ENCODE measurements at places on chromosomes 4 and X.

GRCh38 chrX:314781-315595 lies 3.6 kb downstream of the GTPBP6 start:
- H3K4me1 ChIP-seq: peaks cover 2% of the 10 kb centered on the region
- no peaks in the 10 kb centered on the region for H3K27me3 ChIP-seq
- H3K27ac ChIP-seq: no peak overlapping the region
- H3K36me3 ChIP-seq: peaks cover 14% of the 10 kb centered on the region
- no peak overlapping the region for H3K4me3 ChIP-seq
- no peak for DNase-seq

DNA sequence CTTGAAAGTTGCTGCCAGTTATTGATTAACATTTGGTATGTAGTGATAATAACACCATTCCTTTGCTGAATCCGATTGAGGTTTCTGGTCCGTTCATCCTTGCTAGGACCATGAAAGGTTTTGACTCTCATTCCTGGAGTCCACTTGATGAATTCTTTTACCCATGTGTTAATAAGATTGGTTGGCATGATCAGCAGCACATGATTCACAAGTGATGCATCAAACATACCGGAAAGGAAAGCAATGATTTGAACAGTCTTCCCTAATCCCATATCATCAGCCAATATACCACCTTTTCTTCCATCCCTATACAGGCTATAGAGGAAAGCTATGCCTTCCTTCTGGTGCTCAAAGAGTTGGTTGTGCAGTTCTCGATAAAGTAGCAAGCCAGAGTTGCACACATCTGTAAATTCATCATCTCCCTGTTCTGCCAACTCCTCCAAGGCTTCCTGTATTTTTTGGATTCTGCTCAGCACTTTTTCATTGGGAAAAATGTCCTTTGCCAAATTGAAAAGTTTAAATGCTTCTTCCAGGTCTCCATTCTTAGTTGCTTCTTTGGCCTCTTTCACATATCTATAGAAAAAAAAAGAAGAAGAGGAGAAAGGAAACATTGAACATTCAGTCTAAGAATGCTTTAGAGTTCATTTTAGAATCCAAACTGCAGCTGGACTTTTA lies 26.7 kb downstream of the PIN4 start:
- H3K36me3 ChIP-seq: peaks cover 16% of the 10 kb centered on the region
- H3K27me3 ChIP-seq: no peaks in the 10 kb centered on the region
- H3K4me3 ChIP-seq: no peak overlapping the region
- DNase-seq: no peak
- no peak overlapping the region for H3K27ac ChIP-seq
- no peaks in the 10 kb centered on the region for H3K4me1 ChIP-seq

DNA sequence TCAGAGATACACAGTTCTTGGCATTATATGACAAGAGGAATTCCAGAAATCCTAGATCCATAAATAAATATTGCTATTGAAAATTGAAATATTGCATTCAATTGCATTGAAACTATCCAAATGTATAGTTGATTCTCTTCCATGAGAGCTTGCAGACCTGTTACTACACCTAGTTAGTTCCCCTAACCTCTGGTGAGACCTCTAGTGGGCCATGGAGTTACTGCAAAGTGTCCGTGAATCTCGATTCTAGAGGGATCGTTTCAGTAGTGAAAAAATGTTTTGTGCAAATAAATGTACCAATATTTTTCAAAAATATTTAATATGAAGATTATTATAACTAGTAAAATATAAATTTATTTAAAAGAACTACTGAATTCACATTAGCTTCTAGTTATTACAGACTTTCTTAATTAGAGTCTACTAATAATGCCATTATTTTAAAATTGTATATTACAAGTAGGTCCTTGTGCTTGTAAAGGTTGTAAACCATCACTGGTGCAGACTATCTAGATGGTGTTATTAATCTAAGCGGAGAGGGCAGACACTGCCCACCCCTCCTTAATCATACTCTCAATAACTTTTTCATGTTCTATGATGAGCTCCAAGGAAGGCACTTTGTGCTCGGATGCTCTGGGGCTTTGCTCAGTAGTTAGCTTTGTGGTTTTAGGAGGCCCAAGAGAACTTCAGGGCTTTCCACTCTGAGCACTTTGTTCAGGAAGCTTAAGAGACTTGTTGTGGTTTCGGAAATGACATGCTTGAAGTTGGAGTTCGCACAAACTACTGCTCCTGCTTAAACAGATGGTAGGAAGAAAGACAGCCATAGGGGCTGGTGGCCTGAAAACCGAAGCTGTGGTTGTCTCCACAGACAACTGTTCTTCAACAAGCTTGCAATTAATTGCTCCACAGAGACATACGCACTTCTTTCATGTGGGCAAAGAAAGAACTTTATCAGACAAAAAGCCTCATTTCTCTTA lies 42.8 kb downstream of the IL21 start:
- no peaks in the 10 kb centered on the region for H3K27me3 ChIP-seq
- DNase-seq: peak; percentile 26
- no peaks in the 10 kb centered on the region for H3K4me1 ChIP-seq

DNA sequence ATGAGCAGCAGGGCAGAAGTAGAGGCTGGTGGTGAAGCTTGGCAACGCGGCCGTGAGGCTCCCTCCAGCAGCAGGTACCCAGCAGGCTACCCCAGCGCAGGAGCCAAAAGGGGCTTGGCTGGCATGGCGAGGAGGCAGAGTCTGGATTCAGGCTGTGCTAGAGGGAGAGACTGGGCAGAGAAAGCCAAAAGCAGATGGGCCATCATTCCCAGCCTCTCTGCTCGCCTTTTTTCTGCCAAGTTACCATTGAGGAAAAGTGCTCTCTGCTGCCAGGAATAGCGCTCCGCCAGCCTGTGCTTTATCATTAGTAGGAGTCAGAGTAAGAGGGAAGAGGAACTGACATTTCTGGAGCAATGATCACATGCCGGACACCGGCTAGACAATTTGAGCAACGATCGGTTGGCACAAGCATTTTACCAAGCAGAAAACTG lies 28.7 kb upstream of the MAP3K15 start:
- H3K4me1 ChIP-seq: no peaks in the 10 kb centered on the region
- DNase-seq: no peak
- no peaks in the 10 kb centered on the region for H3K27me3 ChIP-seq
- H3K4me3 ChIP-seq: no peak overlapping the region
- H3K36me3 ChIP-seq: peaks cover 8% of the 10 kb centered on the region
- no peak overlapping the region for H3K27ac ChIP-seq

DNA sequence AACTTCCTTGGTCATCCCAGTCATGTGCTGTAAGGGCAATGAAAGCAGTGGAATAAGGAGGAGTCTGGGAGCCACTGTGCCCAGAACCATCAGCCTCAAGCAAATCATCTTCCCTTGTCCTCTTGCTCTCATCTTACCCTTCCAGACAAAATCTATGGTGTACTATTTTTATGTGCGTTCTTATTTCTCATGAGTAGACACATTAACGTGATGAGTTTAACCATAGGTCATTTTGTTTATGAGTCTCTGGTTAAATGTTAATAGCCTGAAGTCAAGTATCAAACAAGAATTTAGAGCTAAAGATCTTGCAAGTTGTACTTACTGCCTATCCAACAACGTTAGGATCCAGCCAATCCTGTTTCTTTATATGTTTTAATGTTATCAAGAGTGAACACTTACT lies 495.3 kb downstream of the SPRY1 start:
- peaks cover 7% of the 10 kb centered on the region for H3K4me1 ChIP-seq
- no peak overlapping the region for H3K4me3 ChIP-seq
- H3K27me3 ChIP-seq: no peaks in the 10 kb centered on the region
- H3K36me3 ChIP-seq: no peaks in the 10 kb centered on the region

- no peak for DNase-seq
- H3K4me3 ChIP-seq: no peak overlapping the region
- H3K27me3 ChIP-seq: no peaks in the 10 kb centered on the region
- H3K27ac ChIP-seq: no peak overlapping the region
- H3K4me1 ChIP-seq: peaks cover 3% of the 10 kb centered on the region
- no peaks in the 10 kb centered on the region for H3K36me3 ChIP-seq
These were observed 65.1 kb upstream of the C4orf54 start for GRCh38 chr4:99722725-99723124.

DNA sequence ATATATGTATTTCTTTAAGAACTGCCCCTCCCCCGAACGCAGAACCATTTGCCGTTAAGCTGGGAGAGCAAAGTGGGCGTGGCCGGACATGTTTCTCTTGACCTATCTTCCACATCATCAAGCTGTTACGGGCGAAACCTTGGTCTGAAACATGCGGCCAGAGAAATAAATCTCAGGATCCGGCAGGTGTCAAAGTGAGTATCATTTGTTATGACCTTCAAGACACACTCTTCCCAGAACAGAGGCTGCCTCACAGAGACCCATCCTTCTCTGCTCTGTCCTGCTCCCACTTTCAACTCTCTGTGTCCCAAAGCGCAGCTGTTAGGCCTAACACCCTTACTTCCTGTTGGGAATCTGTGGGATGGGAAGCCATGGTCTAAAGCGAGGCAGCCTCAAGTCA lies at the start of gene MAGEB18:
MAGEB18 (plus strand) TSS at position 70 of the 400 bp plus-strand sequence. CDS start 643 bp downstream, outside the sequence.
- DNase-seq: no peak
- H3K4me3 ChIP-seq: no peak within 1 kb of the TSS
- no peak within 1 kb of the TSS for H3K27ac ChIP-seq
- H3K27me3 ChIP-seq: no peaks in the 10 kb centered on the region
- no peaks in the 10 kb centered on the region for H3K4me1 ChIP-seq

DNA sequence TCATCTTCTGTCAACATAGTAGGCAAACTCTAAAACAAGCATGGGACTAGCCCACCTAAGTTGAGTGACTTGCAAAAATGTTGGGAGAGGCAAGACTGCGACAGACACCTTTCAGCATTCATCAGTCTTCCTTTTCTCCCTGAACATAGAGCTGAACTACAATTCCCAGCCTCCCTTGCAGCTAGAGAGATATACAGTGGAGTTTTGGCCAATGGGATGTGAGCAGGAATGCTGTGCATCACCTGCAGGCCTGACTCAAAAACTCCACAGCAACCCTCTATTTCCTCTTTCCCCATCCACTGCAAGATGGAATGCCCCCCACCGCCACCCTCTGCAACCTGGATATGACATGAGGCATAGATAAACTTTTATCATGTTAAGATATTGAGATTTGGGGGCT lies 66.5 kb downstream of the PDHA1 start:
- no peak for DNase-seq
- H3K27ac ChIP-seq: no peak overlapping the region
- H3K36me3 ChIP-seq: peaks cover 12% of the 10 kb centered on the region
- H3K4me1 ChIP-seq: no peaks in the 10 kb centered on the region
- no peaks in the 10 kb centered on the region for H3K27me3 ChIP-seq
- H3K4me3 ChIP-seq: no peak overlapping the region

DNA sequence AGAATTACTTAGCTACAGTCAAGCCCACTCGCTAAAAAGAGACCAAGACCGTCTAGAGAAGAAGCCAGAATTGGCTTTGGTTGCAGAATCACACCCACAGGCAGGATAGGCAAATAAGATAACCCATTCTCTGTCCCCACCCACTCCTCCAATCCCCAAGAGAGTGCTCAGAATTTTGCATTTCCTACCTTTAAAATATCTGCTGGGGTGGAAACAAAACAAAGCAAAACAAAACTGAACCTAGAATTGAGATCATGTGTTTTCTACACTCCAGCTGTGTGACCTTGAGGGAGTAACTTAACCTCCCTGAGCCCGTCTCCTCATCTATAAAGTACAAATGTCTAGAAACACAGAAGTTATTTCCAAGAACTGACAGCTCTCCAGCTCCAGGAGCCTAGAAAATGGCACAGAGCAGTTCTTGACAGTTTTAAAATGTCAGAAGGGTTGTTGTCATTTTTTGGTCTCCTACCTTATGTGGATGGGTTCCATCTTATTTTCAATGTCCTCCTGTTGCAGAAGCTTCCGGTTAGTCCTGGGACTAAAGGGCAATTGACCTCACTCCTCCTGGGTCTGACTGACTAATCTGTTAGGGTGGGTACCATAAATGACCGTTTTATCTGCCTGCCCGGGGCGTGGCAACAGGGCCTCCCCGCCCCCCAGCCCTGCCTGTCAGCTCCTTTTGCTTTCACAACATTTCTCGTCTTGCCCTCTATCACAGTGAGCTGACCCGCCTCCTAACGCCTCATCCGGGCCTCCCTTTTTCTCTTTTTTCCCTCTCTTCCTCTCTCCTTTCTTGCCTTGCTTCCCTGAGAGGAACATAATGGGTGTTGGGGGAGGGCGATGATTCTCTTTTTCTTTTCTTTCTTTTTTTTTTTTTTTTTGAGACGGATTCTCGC lies 114.0 kb downstream of the RBM47 start:
- peak overlapping the region; percentile 96 for H3K27ac ChIP-seq
- DNase-seq: no peak
- peak overlapping the region; percentile 79 for H3K4me3 ChIP-seq

DNA sequence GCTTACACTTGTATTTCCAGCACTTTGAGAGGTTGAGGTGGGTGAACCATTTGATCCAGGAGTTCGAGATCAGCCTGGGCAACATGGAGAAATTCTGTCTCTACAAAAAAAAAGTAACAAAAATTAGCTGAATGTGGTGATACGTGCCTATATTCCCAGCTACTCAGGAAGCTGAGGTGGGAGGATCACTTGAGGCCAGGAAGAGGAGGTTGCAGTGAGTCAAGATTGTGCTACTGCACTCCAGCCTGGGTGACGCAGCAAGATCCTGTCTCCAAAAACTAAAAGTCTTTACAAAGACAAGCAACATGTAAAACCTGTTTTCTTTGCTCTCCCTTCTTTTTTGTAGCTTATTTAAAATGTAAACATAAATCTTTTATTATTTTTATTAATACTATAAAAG lies 1156.1 kb downstream of the FAT4 start:
- no peak overlapping the region for H3K4me3 ChIP-seq
- no peaks in the 10 kb centered on the region for H3K4me1 ChIP-seq
- no peak overlapping the region for H3K27ac ChIP-seq
- no peaks in the 10 kb centered on the region for H3K36me3 ChIP-seq

DNA sequence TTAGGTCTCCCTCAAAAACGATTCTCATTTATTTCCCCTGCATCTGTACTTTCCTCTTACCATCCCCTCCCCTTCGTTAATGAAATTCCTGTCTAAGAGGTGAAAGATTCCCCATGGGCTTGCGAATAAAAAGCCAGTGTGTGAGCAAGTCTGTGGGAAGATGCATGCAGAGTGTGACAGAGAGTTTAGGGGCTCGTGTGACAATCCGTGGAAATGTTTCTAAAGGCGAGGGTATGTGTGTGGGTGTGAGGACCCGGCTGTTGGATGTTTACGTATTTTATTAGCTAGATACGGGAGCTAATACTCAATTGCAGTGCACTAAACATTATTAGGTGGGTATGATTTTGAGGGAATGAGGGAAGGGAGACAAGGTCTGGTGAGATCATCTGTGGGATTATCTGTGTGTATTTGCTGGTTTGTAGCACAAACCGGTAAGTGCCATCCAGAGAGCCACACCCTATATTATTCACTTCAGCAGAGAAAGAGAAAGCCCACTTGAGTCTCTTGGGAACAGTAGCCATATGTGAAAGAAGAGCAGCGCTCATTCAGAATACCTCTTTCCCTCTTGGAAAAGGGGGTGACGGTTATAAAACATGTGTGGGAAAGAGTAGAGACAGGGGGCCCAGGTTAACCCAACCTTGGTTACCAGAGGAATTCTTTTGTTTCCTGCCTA lies 893 bp upstream of the HOPX start:
- no peak for DNase-seq
- H3K27me3 ChIP-seq: peaks cover 34% of the 10 kb centered on the region

DNA sequence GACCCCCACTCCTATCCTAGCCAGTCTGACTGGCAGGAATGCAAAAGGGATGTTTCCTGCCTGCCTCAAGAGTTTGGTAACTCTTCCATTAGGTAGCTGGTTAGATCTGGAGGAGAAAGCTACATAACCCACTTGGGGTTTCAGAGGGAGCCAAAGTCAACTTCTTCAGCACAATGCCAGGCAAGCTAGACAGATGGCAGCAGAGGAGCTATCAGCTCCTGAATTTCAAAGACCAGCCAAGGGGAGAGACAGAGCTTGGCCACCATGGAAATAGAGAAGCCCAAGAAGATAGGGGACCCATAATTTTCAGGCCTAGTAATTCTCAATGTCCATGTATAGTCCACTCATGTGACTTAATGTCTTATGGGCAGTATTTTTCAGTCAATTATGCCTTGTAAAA lies 56.4 kb downstream of the PGRMC1 start:
- no peak overlapping the region for H3K27ac ChIP-seq
- H3K4me1 ChIP-seq: no peaks in the 10 kb centered on the region
- no peaks in the 10 kb centered on the region for H3K27me3 ChIP-seq
- no peak overlapping the region for H3K4me3 ChIP-seq
